ENCODE measurements at places on chromosomes 16 and 17.

- DNase-seq: no peak
Measured at GRCh38 chr17:75774471-75774990, 9.5 kb upstream of the GALK1 start.

DNA sequence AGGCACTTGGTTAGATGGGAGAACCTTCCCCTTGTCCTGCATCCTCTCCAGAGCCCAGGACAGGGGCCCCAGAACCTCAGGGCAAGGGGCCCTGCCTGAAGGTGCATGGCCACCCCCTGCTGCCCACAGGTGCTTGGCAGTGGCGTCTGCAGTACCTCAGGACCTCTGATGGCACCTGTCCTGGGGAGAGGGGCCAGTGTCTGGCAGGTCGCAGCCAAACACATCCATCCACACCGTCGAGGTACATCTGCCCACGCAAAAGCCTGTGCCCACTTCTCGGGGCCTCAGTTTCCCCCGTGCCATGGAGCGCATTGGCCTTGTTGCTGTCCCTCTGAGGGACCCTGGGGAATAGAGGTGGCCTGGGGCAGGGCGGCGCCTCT lies 9.3 kb downstream of the MAP2K3 start:
- no peak for DNase-seq

DNA sequence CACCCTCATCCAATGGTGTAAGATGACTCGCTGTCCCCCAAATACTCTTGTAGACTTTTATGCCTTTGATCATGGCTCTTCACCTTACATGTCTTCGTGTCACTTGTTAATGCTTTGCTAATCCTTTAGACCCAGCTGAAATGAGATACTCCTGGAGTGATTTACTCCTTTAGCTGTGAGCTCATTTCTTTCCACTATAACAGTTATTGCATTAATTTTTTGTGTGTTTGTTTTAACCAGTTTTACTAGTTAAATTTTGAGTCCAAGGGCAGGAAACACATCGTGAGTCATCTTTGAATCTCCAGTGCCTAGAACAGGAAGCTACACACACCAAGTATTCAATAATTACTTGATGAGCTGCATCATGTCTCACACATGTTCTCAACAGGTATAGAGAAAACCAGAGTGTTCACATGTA lies 6.5 kb upstream of the CTCF start:
- no peak for DNase-seq

DNA sequence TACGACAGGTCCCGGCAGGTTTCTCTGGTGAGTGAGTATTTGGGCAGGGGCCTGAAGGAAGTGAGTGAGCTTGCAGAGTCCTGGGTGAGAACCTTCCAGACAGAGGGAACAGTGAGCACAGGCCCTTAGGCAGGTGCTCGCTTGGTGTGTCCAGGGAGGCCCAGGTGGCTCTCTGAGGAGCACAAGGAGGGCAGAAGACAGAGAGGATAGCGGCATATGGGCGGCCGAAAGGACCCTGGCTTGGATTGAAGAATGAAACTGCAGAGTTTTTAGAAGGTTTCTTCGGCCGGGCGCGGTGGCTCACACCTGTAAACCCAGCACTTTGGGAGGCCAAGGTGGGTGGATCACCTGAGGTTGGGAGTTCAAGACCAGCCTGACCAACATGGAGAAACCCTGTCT lies 6.7 kb downstream of the DRG2 start:
- no peak for DNase-seq

DNA sequence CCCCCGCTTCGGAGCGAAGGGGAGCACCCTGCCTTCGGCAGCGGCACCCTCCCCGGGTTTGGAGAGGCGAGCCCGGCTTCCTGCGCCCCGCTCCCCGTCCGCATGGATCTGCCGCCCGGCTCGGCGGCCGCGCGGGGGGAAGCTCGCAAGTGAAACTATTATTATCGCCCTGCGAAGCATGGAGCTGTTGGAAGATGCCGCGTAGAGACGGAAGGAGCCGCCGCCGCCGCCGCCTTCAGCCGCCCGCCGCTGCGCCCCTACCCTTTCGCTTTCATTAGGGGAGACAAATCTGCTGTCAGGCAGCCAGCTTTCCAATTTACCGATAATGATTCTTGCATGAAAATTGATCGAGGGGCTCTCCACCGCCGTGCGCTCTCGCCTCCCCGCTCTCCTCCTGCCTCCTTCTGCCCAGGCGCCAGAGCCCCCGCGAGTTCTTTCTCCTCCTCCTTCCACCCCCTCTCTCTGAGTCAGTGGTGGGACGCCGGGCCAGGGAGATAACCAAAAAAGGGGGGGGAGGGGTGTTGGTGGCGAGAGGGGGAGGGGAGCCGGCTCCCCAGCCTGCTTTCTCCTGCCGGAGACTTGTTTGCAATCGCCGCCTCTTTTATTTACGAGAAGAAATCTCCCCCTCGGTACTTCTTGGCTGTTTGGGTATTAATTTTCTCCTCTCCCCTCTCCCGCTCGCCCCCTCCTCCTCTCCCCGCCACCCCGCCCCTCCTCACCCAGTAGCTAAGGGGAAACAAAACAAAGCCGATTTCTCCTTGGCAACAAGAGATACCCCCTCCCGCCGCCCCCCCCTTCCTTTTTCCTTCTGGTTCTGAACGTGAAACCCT lies 58.0 kb upstream of the GSE1 start:
- no peak for DNase-seq

GRCh38 chr17:77205396-77206125 lies 64.8 kb downstream of the SEC14L1 start:
- no peak for DNase-seq

Measured in stimulated activated CD4-positive, alpha-beta T cell treated with anti-CD3 and anti-CD28 coated beads, Interleukin-1b, Interleukin-23, amount 100 ng/mL, for 1 hour (primary cell).